Thoracic aorta (tissue), 2 donors: ENCODE measurements at places on chromosomes 1 and 21.

GRCh38 chr21:31554511-31555022 lies 104.9 kb upstream of the SOD1 start:
- DNase-seq: no peak

- DNase-seq: no peak
These were observed 7.4 kb downstream of the IFNAR1 start for GRCh38 chr21:33332143-33332542.

- DNase-seq: no peak
These were observed 277.6 kb upstream of the NCAM2 start for GRCh38 chr21:20720623-20721022.

DNA sequence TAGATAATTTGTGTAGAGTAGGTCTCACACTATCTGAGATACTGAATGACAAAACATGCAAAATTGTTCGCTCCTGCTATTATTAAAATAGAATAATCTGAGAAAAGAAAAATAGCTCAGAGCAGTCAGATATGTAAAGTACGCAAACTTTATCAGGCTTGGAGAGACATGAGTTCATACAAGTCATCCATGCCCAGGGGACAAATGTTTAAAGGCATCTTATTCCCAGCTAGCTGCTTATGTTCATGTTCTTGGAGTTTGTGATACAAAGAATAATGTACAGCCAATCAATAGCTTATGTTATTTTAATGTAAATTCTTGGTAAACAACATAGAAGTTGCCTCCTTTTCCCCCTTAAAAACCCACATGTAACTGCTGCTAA lies 69.4 kb upstream of the USP25 start:
- no peak for DNase-seq

DNA sequence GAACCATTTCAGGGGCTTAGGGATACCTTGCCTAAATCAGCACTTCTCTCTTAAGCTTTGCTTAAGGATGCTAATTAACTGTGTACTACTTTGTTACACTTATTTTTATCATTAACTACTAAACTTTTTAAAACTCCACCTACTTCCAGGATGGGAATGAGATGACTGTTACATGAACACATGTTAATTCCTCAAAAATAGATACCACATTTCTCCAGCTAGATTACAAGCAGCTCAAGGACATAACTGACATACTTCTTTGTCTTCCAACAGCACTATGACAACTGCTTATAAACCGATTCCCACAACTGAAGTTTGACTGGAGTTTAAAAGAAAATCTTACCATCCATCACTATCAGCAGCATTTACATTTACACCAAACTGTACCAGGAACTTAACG lies 53.7 kb downstream of the TP53BP2 start:
- DNase-seq: no peak

- no peak for DNase-seq
These were observed 597.6 kb downstream of the LMO4 start for GRCh38 chr1:87926131-87926830.

DNA sequence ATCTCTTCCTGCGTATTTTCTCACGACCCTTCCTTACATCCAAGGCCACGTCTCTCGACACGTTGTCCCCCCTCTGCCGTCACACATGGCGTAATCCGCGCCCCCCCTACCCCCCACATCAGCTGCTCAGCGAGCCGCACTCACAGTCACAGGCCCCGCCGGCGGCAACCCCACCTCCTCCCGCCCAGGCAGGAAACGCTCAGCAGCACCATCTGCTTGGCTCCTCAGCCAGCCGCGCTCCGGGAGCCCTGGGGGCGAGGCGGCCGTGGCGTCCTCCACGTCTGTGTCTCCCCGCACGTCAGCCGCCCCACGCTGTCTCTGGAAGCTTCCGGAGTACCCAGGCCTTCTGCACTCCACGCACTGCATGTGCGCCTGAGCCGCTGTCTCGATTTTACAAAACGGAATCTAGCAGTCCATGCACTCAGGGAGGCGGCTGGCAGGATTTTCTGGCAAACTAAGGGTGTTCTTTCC lies 64.6 kb downstream of the SIK1 start:
- DNase-seq: no peak

DNA sequence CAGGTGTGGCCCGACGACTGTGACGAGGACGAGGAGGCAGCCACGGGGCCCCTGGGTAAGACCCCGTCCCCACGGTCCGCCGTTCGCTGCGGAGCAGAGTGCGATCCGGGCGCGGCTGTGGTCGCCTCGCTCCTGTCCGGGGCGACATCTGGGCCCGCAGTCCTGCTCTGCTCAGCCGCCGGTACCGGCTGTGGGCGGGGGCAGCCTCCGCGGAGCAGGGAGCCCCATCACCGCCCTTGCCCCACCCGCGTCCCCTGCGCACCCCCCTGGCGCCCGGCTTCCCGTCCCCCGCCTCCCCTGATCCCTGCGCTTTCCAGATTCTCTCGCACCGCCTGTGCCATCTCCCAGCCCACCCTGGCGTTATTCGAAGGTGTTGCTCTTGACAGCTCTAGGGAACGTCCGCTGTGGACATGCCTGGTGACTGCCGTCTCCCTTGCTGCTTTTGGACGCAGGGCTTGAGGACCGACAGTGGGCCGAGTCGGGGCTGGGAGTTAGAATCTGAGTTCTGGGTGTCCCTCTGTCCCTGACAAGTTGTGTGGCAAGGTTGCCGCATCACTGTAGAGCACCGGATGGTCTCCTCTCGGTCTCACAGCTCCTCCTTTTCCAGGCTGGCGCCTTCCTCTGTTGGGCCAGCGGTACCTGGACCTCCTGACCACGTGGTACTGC lies 596 bp downstream of the TOR3A start:
- DNase-seq: no peak

GRCh38 chr1:47211796-47212269 lies 20.2 kb downstream of the TAL1 start:
- no peak for DNase-seq

DNA sequence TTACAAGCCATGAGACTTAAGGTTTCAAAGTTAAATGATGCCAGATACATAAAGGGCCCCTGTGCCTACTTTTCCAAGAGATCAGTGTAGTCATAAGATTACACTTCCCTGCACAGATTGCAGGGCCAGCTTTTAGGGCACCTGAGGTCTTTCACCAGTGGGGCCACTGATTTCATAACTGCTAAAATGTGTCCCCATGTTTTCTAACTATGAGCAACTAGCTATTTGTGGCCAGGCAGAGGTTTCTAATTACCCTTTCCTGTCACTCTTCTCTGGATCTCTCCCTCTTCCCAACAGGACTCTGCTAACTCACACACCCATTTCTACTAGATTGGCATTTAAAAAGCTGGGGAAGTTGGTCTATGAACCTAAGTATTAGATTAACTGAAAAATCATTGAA lies 207.1 kb upstream of the SGIP1 start:
- DNase-seq: no peak

- DNase-seq: no peak
These were observed 2.0 kb upstream of the B3GALT5 start for GRCh38 chr21:39610703-39611102.

- no peak for DNase-seq
These were observed 3.4 kb upstream of the SLFNL1 start for GRCh38 chr1:41024953-41025352.
